ENCODE measurements at places on chromosomes 1 and 21. TPM values are rescaled to one million over a fixed set of nuclear protein-coding genes. Genes with fewer than 3 reads are reported as not detected.

The LRP8 gene
- total RNA-seq = 78.6 TPM

The ZNF644 gene
- 78.9 TPM for total RNA-seq

The FAM167B gene
- total RNA-seq = 2.1 TPM

DNA sequence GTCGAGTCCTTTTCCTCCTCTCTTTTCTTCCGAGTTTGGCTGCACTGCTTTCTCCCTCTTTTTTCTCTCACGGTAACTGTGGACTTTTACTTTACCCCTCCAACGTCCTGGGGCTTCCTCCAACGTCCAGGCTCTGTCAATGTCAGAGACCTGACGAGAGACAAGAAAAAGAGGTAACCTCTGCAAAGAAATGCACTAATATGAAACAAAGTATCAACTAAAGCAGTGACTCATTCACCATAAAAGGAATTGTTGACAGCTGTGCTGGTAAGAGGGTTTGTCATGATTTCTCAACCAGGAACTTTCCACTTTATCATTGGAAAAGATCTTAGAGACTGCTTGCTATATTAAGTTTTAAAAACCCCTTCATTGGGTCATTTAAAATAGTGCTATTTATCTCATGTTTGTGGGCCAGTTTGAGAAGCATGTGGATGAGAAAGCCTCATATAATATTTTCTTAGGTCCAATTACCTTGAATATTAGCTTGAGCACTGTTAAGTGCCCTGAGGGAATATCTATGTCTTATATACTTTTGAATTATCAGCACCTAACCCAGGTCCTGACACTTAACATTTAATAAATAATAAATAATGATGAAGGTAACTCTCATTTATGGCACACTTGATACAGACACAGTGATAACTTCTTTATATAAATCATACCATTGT, at the start of gene GBP2:
Gene GBP2, minus strand, starts transcription at position 202 of the 668 bp plus-strand sequence. CDS start 4,148 bp downstream, outside the sequence.
- H3K27me3 ChIP-seq = no peaks in the 10 kb centered on the region
- H3K4me3 ChIP-seq = no peak within 1 kb of the TSS
- no peak within 1 kb of the TSS for H3K27ac ChIP-seq
- DNase-seq = no peak

DNA sequence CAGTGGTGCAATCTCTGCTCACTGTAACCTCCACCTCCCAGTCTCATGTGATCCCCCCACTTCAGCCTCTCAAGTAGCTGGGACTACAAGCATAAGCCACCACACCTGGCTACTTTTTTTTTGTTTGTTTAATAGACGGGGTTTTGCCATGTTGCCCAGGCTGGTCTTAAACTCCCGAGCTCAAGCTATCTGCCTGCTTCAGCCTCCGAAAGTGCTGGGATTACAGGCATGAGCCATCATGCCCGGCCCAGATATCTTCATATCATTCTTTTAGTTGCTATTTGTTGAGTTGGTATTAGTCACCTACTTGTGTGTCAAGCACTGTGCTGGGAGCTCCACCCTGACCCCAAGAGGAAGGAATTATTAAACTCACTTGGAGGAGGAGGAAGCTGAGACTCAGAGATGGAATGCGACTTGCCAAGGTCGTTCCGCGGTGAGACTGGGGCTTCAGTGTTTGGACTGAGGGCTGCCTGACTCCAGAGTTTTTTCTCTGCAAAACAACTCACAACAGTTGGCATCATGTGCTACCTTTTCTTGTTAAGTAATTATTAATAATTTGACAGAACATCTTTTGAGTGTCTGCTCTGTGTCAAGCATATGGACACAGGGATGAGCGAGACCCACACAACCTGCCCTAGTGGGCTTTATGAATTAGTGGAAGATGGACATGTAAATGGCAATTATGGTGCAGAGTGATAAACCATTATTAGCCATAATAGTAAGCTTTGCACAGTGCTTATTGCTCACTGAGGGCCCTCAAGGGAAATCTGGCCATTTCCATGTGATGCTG, 132.0 kb downstream of the FOXD2 start:
- no peak overlapping the region for H3K27ac ChIP-seq
- H3K4me1 ChIP-seq = peaks cover 7% of the 10 kb centered on the region
- peak; percentile 73 for DNase-seq
- H3K27me3 ChIP-seq = no peaks in the 10 kb centered on the region
- H3K36me3 ChIP-seq = no peaks in the 10 kb centered on the region
- no peak overlapping the region for H3K4me3 ChIP-seq

The TMPRSS2 gene
- 10.2 TPM for total RNA-seq

DNA sequence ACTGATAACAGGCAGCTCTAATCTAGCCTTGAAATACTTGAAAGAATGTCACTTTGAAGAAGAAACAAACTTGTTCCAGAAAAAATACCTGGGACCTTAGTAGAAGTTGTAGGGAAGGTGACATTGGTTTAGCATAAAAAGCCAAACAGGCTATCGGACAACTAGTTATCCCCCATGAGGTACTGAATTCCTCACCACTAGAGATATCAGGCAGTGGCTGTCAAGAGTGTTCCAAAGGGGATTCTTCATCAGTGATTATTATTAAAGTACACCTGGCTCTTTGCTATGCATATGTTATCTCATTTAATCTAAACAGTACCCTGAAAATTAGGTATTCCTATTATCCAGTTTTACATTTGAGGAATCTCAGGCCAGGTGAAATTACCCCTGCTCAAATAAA, 13.1 kb upstream of the HMGN2 start:
- no peak overlapping the region for H3K4me3 ChIP-seq
- peaks cover 64% of the 10 kb centered on the region for H3K36me3 ChIP-seq
- DNase-seq = no peak
- no peak overlapping the region for H3K27ac ChIP-seq

- no peak overlapping the region for H3K27ac ChIP-seq
- H3K4me3 ChIP-seq = no peak overlapping the region
- no peaks in the 10 kb centered on the region for H3K27me3 ChIP-seq
- DNase-seq = no peak
- H3K4me1 ChIP-seq = no peaks in the 10 kb centered on the region
Observed at GRCh38 chr1:207019161-207019560, 13.4 kb downstream of the C1orf116 start.

The SHE gene
- 0.48 TPM for total RNA-seq

- H3K4me3 ChIP-seq = no peak overlapping the region
- H3K36me3 ChIP-seq = no peaks in the 10 kb centered on the region
- H3K27me3 ChIP-seq = no peaks in the 10 kb centered on the region
- no peak overlapping the region for H3K27ac ChIP-seq
- DNase-seq = no peak
Observed at GRCh38 chr1:161935264-161935663, 88.4 kb downstream of the OLFML2B start.

GRCh38 chr1:205337481-205337880, 15.9 kb upstream of the NUAK2 start:
- no peak for DNase-seq
- H3K4me3 ChIP-seq = no peak overlapping the region
- H3K36me3 ChIP-seq = no peaks in the 10 kb centered on the region
- H3K4me1 ChIP-seq = peaks cover 9% of the 10 kb centered on the region
- H3K27me3 ChIP-seq = peaks cover 4% of the 10 kb centered on the region
